Astrocyte (in vitro differentiated cells and primary cell): ENCODE measurements at places on chromosomes 16 and 17.

DNA sequence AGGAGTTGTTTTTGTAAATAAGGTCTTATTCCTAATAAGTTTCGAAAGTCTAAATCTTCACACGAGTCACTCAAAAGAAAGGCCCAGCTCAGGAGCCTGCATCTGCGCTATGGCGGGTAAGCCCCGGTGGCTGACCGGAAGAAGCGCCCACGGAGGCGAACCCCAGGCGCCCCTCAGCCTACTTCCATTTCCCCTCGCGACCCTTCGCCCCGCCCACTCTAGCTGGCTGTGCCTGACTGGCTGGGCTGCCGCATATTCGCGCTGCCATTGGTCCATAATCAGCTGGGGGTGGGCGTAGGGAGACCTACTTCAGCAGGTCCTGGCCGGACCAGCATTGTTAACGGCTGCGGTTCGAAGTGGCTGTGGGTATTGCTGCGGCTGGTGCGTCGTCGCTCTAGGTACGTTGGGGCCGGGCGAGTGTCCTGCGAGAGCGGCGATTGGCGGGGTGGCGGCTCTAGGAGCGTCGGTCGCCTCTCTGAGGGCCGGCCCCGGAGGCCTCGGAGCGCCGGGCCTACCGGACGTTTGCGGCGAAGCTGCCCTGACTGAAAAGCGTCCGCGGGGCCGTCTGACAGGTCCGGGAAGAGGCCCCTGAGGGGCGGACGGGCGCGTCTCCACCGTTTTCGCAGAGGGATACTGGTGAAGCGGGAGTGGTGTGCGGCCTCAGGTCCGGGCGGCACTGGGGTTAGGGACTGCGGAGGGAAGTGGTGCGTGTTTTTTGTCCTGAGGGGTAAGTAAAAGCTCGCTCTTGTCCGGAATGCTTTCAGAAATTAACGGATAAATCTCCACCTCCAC is at the start of gene ATF7IP2:
TSS of gene ATF7IP2 (plus strand) at position 337 of the 792 bp plus-strand sequence. CDS start 44,560 bp downstream, outside the sequence.
- peak; percentile 91 for DNase-seq

- DNase-seq, result peak; percentile 75
These were observed 2.7 kb upstream of the KCNJ18 start for GRCh38 chr17:21689604-21690003.

DNA sequence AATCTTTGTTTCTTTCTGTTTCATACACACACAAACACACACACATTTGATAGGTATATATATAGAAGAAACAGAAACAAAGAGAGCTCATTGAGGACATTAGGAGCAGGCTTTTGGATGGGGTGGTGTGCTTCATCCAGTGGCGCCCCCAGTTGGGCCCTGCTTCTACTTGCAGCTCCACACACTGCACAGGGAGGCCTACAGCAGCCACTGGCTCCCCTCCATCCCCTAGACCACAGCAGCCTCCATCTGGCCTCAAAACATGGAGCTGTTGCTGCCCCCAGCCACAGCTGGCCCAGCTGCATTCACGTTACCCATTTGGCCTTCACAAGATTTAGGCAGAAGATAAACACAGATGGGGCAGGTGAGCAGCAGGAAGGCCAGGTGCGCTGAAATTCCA is 33.1 kb upstream of the NF1 start:
- no peak for DNase-seq

DNA sequence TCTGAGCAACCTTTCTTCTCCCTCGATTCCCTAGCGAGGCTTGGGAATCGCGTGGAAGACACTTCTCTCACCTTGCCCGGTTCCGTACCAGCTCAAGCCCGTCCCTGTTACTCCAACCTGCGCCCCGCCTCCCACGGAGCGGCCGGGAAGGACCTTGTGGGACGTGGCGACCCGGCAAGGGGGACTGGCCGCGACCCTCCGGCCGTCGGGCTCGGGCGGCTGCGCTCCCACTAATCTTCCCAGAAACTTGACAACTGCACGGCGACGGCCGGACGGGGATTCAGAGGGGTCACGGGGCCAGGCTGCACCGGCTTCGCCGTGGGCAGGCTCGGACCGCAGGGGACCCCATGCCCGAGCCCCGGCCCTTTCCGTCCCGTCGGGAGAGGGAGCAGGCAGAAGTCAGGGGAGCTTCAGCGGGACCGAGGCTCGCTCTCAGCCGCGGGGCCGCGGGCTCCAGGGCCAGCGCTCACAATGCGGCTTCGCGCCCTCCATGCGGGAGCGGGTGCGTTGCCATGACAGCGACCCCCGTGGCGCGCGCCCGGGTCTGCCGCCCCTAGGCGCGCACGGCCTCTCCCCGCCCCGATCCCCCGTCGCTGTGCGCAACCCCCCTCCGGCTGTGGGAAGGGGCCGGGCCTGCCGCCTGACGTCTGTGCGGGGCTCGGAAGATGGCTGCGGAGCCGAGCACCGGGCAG is at the start of gene SGSM2:
TSS of gene SGSM2 (plus strand) at position 650 of the 692 bp plus-strand sequence. CDS start 188 bp downstream, outside the sequence.
- DNase-seq, result peak; percentile 24

DNA sequence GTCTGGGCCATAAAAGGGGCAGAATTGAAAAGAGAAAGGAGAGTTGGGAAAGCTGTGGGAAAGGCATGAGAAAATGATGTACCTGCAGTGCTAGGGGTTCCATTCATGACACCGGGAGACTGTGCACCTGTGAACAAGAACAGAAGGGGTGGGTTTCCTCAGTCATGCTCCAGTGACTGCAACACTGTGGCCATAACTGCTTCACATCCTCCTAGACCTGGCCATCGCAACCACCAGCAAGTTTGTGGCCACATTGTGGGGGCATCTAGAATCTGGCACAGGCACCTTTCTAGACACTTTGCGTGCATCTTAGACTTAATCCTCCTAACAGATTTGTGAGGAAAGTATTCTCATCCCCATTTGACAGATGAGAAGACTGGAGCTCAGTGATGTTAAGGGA is 12.7 kb downstream of the GP2 start:
- DNase-seq, result no peak

- DNase-seq, result no peak
These were observed 21.1 kb downstream of the NPTX1 start for GRCh38 chr17:80455336-80455710.

GRCh38 chr16:57660715-57661463 is 7.2 kb upstream of the ADGRG3 start:
- no peak for DNase-seq

- peak; percentile 56 for DNase-seq
These were observed 10.9 kb downstream of the KRT37 start for GRCh38 chr17:41413353-41413957.

- DNase-seq, result no peak
These were observed 9.7 kb upstream of the NXPH3 start for GRCh38 chr17:49565948-49566491.

DNA sequence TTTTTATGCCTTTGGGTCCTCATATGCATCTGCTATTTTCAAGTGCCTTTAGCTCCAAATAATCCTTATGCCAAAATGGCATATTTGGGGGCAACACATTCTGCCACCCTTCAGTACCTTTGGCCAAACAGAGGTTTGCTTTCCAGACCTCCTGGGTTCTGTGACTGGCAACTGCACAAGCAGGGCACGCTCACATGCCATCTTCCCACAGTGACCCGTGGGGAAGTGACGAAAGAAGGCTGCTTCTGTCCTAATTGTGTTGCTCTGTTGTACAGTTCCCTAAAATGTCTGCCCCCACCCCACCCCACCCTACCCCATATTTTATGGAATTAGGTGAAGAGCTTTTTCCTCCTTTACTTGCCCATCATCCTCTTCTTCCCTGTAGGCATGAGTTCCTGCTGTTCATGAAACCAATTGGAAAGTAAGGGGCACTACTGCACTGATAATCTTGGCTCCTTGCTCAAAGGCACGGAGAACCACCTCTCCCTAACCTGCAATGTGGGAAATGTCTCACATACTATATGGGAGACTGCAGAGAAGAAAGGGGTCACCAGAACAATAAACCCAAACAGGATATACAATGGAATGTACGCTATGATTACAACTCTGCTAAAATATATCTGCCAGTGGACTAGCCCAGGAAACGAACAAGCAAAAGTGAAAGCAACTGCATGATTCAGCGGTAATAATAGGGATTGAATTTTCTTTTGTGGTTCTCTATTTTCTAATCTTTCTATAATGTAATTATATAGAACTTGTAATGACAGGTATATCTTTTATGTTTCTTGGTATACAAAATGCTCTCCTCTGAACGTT is 3.3 kb upstream of the SLFN12L start:
- no peak for DNase-seq
